ENCODE measurements at places on chromosomes 11 and 22.

- DNase-seq: no peak
Observed at GRCh38 chr11:10926801-10927211, 69.0 kb upstream of the ZBED5 start.

GRCh38 chr11:7612661-7613393 is 60.5 kb downstream of the CYB5R2 start:
- peak; percentile 43 for DNase-seq

GRCh38 chr22:30675436-30675835 is 7.8 kb upstream of the DUSP18 start:
- DNase-seq: no peak

GRCh38 chr11:91922846-91923245 is 301.8 kb upstream of the FAT3 start:
- no peak for DNase-seq

GRCh38 chr22:42577623-42578240 is 24.0 kb downstream of the SERHL2 start:
- DNase-seq: no peak
